ENCODE measurements at places on chromosomes 12 and 14.

- peak; percentile 40 for DNase-seq
Observed at GRCh38 chr14:64549791-64550620, at the start of gene PPP1R36. Gene PPP1R36 (plus strand): TSS chr14:64549961. CDS start chr14:64549998, 37 bp downstream.

DNA sequence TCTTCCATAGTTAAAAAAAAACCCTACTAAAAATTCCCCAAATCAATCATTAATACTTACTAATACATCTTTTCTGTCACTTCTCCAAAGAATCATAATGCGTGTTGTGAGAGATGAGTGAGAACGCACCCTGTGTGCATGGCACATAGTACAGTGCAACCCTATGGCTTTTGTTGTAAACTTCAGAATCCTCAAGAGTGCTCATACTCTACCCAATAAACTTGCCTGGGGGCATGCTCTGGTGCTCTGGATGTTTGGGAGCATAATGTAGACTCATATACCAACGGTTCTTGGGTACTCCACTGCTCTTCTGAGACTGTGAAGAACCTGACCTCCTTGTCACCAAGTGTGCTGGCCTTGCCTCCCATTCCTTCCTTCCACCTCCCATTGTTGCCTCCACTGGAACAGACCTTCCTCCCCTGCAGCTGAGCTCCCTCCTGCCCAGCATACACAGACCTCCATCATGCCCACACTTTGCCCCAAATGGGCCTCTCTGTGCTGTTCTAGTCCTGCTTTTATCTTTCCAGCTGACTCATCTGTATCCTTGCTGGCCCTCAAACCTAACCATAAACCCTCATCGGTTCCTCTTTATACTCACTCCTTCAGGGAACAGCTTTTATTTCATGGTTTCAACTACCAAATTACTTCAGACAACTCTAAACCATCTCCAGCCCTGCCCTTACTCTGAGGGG, 8.9 kb downstream of the DCP1B start:
- DNase-seq, result no peak

GRCh38 chr14:61064856-61065255, 83.8 kb downstream of the SLC38A6 start:
- DNase-seq, result no peak

- no peak for DNase-seq
Observed at GRCh38 chr14:71403656-71404055, 496.4 kb downstream of the PCNX1 start.

GRCh38 chr14:54639611-54640010, 72.7 kb downstream of the SAMD4A start:
- DNase-seq, result no peak

DNA sequence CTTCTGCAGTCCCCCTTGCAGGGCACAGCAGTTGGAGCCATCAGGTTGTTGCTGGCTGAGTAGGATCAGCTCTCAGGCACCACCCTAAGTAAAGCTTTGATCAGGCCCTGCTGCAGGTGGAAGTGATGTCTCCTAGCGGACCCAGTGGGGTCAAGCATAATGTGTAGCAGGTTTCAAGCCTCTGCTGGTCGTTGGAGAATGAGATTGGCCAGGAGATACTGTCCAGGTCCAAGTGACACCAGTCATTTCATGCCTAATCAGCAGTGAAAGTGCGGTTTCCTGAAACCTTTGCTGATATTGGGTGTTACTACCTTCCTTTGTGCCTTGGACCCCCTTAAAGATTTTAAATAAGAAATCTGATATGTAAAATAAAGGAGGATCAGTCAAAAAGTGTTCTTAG, 72.6 kb downstream of the SUSD6 start:
- no peak for DNase-seq

DNA sequence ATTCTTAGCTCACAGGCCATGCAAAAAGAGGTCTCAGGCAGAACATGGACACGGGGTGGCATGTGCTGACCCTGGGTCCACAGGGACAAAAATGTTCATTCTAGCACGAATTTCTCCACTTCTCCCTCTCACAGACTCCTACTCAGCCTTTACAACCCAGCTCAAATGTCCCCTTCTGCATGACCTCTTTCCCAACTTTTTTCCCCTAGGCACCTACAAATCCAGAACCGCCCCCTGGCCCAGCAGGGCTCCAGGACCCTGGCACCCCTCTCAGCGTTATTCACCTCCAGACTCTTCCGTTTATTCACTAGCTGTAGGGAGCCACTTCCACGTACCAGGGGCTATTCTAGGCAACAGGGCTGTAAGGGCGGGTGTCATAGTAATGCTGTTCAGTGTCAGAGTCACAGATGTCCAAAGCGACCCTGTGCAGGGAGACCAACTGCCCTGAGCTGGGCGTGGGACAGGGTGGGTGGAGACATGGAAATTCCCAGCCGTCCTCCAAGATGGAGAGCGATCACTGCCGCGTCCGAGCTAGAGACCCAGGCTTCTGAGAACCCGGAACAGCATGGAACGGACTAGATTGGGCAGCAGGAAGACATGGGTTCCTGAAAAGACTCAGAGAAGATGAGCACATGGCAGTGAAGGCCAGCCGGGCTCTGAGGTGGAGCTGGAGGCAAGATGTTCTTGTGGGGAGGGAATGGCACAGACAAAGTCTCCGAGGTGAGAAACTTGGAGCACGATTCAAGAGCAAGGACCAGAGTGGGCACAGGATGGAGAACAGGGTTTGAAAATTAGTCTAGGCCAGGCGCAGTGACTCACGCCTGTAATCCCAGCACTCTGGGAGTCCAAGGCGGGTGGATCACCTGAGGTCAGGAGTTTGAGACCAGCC, 274.9 kb upstream of the RTL1 start:
- no peak for DNase-seq

DNA sequence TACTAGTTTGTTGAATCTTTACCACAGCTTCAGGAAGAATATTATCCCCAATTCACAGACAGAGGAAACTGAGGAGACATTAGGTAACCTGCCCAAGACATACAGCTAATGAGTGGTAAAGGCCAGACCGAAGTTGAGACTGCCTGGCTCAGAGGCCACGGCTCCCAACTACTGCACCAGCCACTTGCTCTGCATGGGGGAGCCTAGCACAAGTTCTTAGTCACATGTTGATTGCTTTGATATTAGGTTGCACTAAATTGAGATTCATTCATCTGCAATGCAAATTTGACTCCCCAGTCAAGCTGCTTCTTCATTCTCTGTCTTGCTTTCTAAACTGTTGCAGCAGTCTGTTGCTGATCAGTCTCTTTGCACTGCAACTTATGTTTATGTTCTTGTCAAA, 25.9 kb upstream of the POLR3B start:
- DNase-seq, result no peak

Data from stimulated activated CD4-positive, alpha-beta T cell treated with anti-CD3 and anti-CD28 coated beads, Interleukin-12 subunit alpha, Interleukin-12 subunit beta, amount 100 ng/mL, for 4 hours (primary cell).